ENCODE measurements at places on chromosomes 1 and 21. TPM values are rescaled to one million over a fixed set of nuclear protein-coding genes. Genes with fewer than 3 reads are reported as not detected.

Gene ANKRD35
- not detected for total RNA-seq

DNA sequence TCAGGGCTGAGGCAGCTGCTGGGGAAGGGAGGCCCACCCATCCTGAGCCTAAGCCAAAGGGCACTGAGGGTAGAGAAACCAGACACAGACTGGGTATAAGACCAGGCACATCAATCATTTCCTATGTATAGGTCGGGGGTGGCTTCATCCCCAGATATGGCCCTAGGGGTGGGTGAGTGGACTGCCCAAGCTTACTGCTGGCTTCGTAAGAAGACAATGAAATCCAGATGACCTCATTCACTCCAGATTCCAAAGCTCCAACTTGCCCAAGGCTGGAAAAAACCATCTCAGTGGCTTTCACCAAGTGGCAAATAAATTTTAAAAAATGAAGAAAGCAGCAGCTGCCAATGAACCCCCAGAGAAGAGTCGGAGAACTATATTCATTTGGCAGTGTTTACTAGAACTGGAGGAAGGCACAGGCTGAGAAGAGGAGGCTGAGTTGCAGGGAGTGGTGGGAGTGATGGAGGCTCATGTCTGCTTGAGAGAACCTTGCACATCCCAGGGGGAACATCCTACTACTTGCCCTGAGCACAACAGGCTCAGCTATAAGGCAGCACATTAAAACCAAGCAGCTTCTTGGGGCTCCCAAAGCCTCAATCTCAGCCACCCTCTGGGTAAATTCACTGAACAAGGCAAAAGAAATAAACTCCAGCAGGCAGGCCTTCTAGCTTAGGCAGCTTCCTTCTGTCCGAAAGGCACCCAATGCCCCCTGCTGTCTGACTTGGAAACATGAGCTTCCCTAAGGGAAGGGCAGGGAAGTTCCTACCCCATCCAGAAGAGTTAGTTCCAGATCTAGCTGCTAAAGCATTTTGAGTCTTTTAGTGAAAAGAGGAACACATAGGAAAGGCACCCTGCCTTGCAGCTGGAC, 14.1 kb downstream of the PEA15 start:
- peak; percentile 48 for DNase-seq

DNA sequence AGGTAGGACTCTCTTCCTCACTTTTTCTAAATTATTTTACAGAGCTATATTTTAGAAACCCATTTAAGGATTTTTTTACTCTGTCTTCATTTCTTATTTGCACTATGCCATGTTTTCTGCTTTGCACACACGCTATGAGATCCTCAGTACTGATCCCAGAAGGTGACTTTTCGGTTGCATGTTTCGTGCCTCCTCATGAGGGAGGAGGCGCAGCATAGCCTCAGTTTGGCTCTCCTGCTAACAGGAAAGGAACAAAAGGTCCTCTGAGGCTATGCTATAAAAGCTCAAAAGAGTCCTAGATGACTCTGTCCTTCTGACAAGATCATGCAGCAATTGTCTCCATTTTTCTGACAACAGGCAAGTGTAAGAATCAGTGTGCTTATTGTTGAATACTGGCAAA, 189.7 kb downstream of the GPR52 start:
- DNase-seq = no peak

GRCh38 chr1:79760531-79760930, 754.0 kb upstream of the ADGRL4 start:
- no peak for DNase-seq

- DNase-seq = no peak
Measured at GRCh38 chr21:46057710-46058241, 40.1 kb upstream of the COL6A2 start.

- DNase-seq = no peak
Measured at GRCh38 chr1:229108598-229109201, 162.2 kb upstream of the RAB4A start.

Gene STYXL2
- total RNA-seq = not detected

Gene TP73
- total RNA-seq = 2.0 TPM

GRCh38 chr1:210031473-210031872, 93.5 kb downstream of the SYT14 start:
- no peak for DNase-seq

All from H4 (cell line).